Activated T-helper 2 cell treated with anti-CD3 and anti-CD28 coated beads, Interferon-gamma antibody, Interleukin-2, Interleukin-4, amounts not matched to agents 10 μg/mL and 5 μg/mL and 100 μg/mL, durations not matched to agents 14 hours and 24 hours and 36 hours (primary cell): ENCODE measurements at places on chromosomes 16 and 17. TPM values are rescaled to one million over a fixed set of nuclear protein-coding genes. Genes with fewer than 3 reads are reported as not detected.
A peak's percentile ranks its signal among the peaks of the same experiment; 100 is the strongest.

- peaks cover 30% of the 10 kb centered on the region for H3K36me3 ChIP-seq
- DNase-seq: no peak
- peaks cover 55% of the 10 kb centered on the region for H3K4me1 ChIP-seq
- peak overlapping the region; percentile 83 for H3K4me3 ChIP-seq
Observed at GRCh38 chr16:50740736-50741135, 1.1 kb upstream of the CYLD start.

DNA sequence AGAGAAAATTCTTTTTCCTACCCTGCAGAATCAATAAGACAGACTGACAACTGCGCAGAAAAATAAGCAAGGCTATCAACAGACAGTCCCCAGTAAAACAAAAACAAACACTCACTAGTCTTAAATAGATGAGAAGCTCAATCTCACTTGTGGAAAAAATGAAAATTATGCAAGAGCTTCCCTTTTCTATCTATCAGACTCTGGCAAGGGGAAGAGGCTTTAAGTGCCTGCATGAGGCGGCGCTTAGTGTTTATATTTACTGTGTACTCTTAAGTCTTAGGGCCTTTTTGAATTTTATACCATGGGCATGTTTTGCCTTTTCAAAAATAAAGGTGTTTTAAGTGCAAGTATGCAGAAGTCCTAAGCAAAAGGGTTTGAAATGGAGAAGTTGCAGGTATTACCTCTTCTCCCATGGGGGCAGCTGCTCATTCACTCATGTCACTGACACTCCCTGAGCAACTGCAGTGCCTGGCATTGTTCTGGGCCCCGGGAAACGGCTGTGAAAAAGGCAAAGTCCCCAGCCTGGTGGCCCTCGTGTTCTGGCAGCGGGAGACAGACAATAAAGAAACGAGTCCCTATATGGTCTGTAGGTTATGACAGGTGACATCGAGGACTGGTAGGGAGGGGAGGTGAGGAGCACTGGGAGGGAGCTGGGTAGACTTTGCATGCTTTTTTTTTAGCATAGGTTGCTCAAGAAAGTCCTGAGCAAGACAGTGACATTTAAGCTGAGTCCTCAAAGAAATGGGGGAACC, 35.2 kb downstream of the HSBP1 start:
- H3K27ac ChIP-seq: no peak overlapping the region
- DNase-seq: no peak
- H3K4me3 ChIP-seq: no peak overlapping the region
- peaks cover 38% of the 10 kb centered on the region for H3K27me3 ChIP-seq
- H3K4me1 ChIP-seq: no peaks in the 10 kb centered on the region

DNA sequence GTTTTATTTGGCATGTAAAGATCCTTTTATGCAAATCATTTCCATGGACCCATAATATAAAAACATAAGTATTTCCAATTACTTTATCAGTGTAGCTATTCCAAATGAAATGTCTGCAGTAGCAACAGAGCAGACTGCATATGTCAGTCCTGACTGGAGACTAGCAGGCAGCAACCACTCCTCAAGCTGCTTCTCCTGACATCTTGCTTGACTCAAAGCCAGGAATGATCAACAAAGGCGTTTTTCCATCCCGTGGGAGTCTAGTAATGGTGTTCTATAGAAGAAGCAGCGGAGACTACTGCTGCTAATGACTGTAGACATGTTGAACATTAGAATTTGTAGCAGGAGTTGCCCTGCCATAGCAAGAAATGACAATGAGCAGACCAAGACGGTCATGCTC, 73.2 kb upstream of the AKTIP start:
- H3K4me1 ChIP-seq: no peaks in the 10 kb centered on the region
- no peak overlapping the region for H3K27ac ChIP-seq
- no peak overlapping the region for H3K4me3 ChIP-seq
- no peaks in the 10 kb centered on the region for H3K27me3 ChIP-seq

DNA sequence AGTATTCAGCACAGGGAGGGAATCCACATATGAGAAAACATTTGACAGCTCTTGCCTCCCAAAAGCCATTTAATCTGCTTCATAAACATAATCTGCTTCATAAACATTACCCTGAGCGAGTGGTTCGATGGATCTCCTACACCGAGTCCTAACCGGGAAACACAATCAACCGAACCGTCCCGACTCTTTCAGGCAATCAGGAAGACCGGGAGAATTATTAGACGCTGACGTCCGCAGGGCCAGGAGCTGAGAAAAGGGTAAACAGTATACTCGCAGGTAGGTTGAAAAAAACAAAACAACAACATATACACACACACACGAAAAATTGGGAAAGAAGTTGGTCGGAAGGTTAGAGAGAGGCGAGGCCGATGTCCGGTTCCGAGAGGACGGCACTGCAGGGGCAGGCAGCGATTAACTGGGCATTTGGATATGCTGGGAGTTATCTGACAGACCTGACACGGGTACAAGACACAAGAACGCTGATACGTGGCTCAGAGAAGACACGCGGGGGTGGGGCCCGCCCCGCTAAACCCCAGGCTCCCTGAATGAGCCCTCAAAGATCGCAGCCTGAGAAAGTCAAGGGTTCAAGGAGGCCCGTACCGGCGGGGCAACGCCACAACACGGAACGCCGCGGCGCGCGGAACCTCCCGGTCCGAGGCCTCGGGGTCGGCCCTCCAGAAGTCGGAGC, 585 bp downstream of the AP1G1 start:
- no peak for DNase-seq
- H3K4me1 ChIP-seq: peaks cover 20% of the 10 kb centered on the region
- peak overlapping the region; percentile 100 for H3K27ac ChIP-seq
- no peaks in the 10 kb centered on the region for H3K27me3 ChIP-seq

DNA sequence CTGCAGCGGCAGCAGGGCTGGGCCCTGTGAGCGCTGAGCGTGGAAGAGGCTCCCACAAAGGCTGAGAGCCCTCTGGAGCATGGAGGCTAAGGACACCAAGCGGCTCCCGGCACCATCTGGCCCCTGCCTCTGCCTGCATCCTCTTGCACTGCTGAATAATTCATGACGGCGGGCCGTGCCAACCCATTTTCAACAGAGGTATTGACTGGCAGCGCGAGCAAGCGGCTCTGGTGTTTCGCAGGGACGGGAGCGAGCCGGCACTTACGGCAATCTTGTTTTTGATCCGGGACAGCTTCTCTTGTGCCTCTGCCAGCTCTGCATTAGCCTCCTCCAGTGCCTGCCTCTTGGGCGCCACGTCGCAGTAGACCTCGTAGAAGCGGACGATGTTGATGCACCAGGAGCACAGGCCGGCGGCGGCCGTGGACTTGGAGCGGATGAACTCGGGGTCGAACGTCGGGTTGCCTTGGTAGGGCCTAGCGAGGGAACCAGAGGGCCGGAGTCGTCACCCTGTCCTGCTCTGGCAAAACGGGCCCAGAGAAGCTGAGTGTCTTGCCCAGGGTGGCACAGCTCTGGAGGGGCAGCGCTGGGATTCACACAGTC, 80.4 kb downstream of the PGS1 start:
- H3K4me1 ChIP-seq: no peaks in the 10 kb centered on the region
- no peaks in the 10 kb centered on the region for H3K27me3 ChIP-seq
- H3K36me3 ChIP-seq: no peaks in the 10 kb centered on the region
- no peak for DNase-seq

DNA sequence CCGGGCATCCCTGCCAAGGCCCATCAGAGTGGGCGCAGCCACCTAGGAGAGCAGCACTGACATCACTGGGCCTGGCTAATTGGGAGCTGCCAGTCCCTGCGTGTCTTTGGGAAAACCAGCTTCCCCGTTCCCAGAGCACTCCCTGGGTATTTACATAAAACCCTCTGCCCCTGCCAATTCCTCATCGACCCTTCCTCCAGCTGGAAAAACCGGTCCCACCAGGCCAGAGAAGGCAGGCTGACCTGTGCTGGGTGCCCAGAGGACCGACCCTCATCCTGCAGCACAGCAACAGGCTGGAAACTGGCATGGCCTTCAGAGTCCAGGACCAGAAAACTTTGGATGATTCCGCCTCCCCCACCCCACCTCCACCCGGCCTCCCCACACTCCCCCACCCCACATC, 8.2 kb upstream of the FOXN1 start:
- peaks cover 1% of the 10 kb centered on the region for H3K27me3 ChIP-seq
- H3K4me3 ChIP-seq: no peak overlapping the region
- H3K27ac ChIP-seq: no peak overlapping the region
- H3K4me1 ChIP-seq: no peaks in the 10 kb centered on the region

DNA sequence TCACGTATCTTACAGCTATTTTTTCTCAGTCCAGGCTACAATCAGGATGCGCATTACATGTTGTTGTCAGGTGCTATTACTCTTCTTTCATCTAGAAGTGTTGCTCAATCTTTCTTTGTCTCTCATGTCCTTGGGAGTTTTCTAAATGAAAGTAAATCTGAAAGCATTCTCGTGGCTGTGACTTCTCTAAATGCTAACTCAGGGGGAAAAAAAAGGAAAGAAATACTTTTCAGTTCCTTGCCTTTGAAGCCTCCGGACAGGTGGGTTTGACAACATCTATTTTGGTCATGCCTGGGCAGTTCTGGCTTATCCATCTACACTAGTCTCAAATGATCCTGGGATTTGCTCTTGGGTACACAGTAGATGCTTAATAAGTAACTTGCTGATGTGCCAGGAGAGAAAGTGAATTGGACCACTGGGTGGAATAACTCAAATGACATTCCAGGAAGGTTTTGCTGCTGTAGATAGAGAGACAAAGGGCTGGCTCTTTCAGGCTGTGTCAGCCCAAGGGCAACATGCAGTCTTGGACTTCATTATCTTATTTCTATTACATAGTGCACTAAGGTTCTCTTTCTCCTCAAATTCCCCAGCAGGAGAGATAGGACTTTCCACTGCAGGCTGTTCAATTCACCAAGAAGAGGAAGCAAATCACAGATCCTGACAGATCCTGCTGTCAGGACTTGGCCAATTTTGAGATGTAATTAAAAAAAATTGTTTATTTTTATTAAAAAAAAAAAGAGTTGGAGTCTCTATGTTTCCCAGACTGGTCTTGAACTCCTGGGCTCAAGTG, 63.6 kb upstream of the NFAT5 start:
- peaks cover 7% of the 10 kb centered on the region for H3K4me1 ChIP-seq
- no peaks in the 10 kb centered on the region for H3K27me3 ChIP-seq
- H3K27ac ChIP-seq: no peak overlapping the region
- no peak overlapping the region for H3K4me3 ChIP-seq
- no peak for DNase-seq

GRCh38 chr16:11391576-11391975, 46.3 kb downstream of the RMI2 start:
- H3K27ac ChIP-seq: no peak overlapping the region
- no peak overlapping the region for H3K4me3 ChIP-seq
- H3K27me3 ChIP-seq: no peaks in the 10 kb centered on the region
- peaks cover 5% of the 10 kb centered on the region for H3K4me1 ChIP-seq

- H3K4me3 ChIP-seq: no peak overlapping the region
- no peaks in the 10 kb centered on the region for H3K4me1 ChIP-seq
- no peaks in the 10 kb centered on the region for H3K36me3 ChIP-seq
- H3K27me3 ChIP-seq: no peaks in the 10 kb centered on the region
- no peak for DNase-seq
Observed at GRCh38 chr16:81855552-81856153, 76.6 kb downstream of the PLCG2 start.

- H3K4me1 ChIP-seq: no peaks in the 10 kb centered on the region
- DNase-seq: no peak
- H3K36me3 ChIP-seq: no peaks in the 10 kb centered on the region
- no peaks in the 10 kb centered on the region for H3K27me3 ChIP-seq
- H3K27ac ChIP-seq: no peak overlapping the region
- no peak overlapping the region for H3K4me3 ChIP-seq
Observed at GRCh38 chr17:15414532-15415306, 52.7 kb downstream of the CDRT4 start.

- H3K36me3 ChIP-seq: peaks cover 20% of the 10 kb centered on the region
- peak overlapping the region; percentile 89 for H3K4me3 ChIP-seq
- peaks cover 57% of the 10 kb centered on the region for H3K4me1 ChIP-seq
- no peaks in the 10 kb centered on the region for H3K27me3 ChIP-seq
Observed at GRCh38 chr16:68086336-68086841, 1.2 kb downstream of the NFATC3 start.

- peak overlapping the region; percentile 99 for H3K4me3 ChIP-seq
- H3K36me3 ChIP-seq: peaks cover 19% of the 10 kb centered on the region
- peak overlapping the region; percentile 92 for H3K27ac ChIP-seq
- H3K4me1 ChIP-seq: peaks cover 29% of the 10 kb centered on the region
Observed at GRCh38 chr17:60524463-60525327, 1.3 kb downstream of the APPBP2 start.

GRCh38 chr16:55101026-55101425, 170.4 kb downstream of the IRX5 start:
- H3K27me3 ChIP-seq: no peaks in the 10 kb centered on the region
- H3K36me3 ChIP-seq: no peaks in the 10 kb centered on the region
- no peak for DNase-seq
- H3K27ac ChIP-seq: no peak overlapping the region
- H3K4me3 ChIP-seq: no peak overlapping the region

- peaks cover 9% of the 10 kb centered on the region for H3K36me3 ChIP-seq
- no peak overlapping the region for H3K27ac ChIP-seq
- H3K4me3 ChIP-seq: no peak overlapping the region
- no peak for DNase-seq
Observed at GRCh38 chr16:48533931-48534330, 76.0 kb downstream of the N4BP1 start.

- DNase-seq: no peak
- peaks cover 9% of the 10 kb centered on the region for H3K4me1 ChIP-seq
- no peaks in the 10 kb centered on the region for H3K36me3 ChIP-seq
- no peaks in the 10 kb centered on the region for H3K27me3 ChIP-seq
Observed at GRCh38 chr17:29880031-29880430, 50.0 kb downstream of the SSH2 start.

DNA sequence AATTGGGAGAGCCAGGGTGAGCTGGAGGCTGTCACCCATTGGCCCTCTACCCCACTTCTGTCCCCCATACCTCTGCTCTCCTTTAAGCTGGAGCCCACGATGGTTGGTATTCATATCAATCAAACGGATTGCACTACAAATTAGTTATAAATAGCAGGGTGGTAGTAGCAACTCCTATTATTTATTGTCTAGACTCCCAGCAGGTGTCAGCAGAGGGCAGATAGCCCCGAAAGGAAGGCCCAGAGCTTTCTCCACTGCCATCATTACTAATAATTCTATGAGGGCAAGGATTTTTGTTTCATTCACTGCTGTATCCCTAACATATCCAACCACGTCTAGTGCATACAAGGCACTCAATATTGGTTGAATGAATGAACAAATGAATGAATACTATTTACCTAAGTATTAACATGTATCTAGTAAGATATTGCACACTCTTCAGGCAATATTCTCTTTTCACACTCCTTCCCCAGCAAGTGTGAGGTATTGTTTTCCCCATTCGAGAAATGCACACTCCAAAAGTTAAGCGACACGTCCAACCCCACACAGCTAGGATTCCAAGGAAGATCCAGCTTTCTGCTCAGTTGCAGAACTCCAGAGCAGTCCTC, 6.3 kb downstream of the C17orf50 start:
- H3K4me3 ChIP-seq: no peak overlapping the region
- no peak overlapping the region for H3K27ac ChIP-seq
- H3K4me1 ChIP-seq: peaks cover 8% of the 10 kb centered on the region
- H3K27me3 ChIP-seq: peaks cover 7% of the 10 kb centered on the region

The SECTM1 gene
- 2.7 and 3.7 TPM in 2 replicates for total RNA-seq

The ZNF205 gene
- total RNA-seq: 0.09 and 0.18 TPM in 2 replicates

The RAB11FIP4 gene
- 20.8 and 26.2 TPM in 2 replicates for total RNA-seq

The XPO6 gene
- 227 and 230 TPM in 2 replicates for total RNA-seq

The CES1 gene
- total RNA-seq: not detected in 2 replicates

The KRT28 gene
- total RNA-seq: not detected in 2 replicates

The CDK5RAP3 gene
- total RNA-seq: 192 and 199 TPM in 2 replicates

The CHTF18 gene
- total RNA-seq: 108 and 119 TPM in 2 replicates
